ENCODE measurements at places on chromosomes 6 and 20. TPM values are rescaled to one million over a fixed set of nuclear protein-coding genes. Genes with fewer than 3 reads are reported as not detected.
A peak's percentile ranks its signal among the peaks of the same experiment; 100 is the strongest.

- peaks cover 13% of the 10 kb centered on the region for H3K4me1 ChIP-seq
- H3K27ac ChIP-seq: no peak overlapping the region
Measured at GRCh38 chr20:49762940-49763766, 49.5 kb upstream of the B4GALT5 start.

UBE2C gene
- 35.6 TPM for polyA plus RNA-seq

- H3K36me3 ChIP-seq: peaks cover 3% of the 10 kb centered on the region
- no peaks in the 10 kb centered on the region for H3K27me3 ChIP-seq
- no peak for DNase-seq
- no peak overlapping the region for H3K4me3 ChIP-seq
- peaks cover 22% of the 10 kb centered on the region for H3K4me1 ChIP-seq
- no peak overlapping the region for H3K27ac ChIP-seq
Measured at GRCh38 chr20:47572105-47572729, 70.5 kb downstream of the NCOA3 start.

- H3K27me3 ChIP-seq: no peaks in the 10 kb centered on the region
- DNase-seq: no peak
- peak overlapping the region; percentile 76 for H3K27ac ChIP-seq
- peaks cover 13% of the 10 kb centered on the region for H3K4me1 ChIP-seq
Measured at GRCh38 chr20:10863337-10864060, 189.7 kb upstream of the JAG1 start.

- peak overlapping the region; percentile 98 for H3K27ac ChIP-seq
- H3K36me3 ChIP-seq: no peaks in the 10 kb centered on the region
- peaks cover 46% of the 10 kb centered on the region for H3K4me1 ChIP-seq
- no peak for DNase-seq
Measured at GRCh38 chr20:1326031-1326930, 2.7 kb downstream of the SDCBP2 start.

LPA gene
- polyA plus RNA-seq: 0.06 TPM

- no peak for DNase-seq
- H3K27me3 ChIP-seq: no peaks in the 10 kb centered on the region
- H3K4me1 ChIP-seq: no peaks in the 10 kb centered on the region
- no peaks in the 10 kb centered on the region for H3K36me3 ChIP-seq
- no peak overlapping the region for H3K27ac ChIP-seq
- H3K4me3 ChIP-seq: no peak overlapping the region
Measured at GRCh38 chr6:43749461-43749860, 20.6 kb upstream of the VEGFA start.

- no peaks in the 10 kb centered on the region for H3K36me3 ChIP-seq
- no peaks in the 10 kb centered on the region for H3K27me3 ChIP-seq
- DNase-seq: no peak
- no peak overlapping the region for H3K27ac ChIP-seq
Measured at GRCh38 chr6:34538581-34538980, 17.5 kb downstream of the SPDEF start.

DNA sequence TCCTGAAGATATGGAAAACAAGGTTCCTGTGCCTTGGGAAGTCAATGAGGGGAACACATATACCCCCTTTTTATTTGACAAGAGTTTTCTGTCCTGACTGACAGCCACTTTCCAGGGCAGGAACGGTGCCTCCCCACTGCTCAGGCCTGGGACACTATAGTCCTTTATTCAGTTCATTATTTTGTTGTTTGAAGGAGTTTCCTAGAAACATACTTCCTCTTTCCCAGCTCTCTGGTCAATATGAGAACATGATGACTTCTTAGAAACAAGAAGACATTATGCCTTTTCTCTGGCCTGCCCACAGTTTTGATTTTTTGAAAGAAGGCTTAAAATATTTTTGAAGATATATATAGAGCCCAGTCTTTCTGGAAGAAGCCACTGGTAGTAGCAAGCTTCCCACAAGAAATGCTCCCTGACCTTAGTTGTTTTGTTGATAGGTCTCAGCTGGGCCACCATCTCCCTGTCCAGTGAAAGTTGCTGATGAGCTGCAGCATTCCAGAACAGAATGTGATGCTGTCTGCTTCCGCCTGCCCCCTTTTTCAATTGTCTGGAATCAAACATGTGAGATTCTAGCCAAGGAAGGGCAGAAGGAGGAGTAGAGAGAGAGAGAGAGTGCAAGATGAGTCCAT lies 350.0 kb upstream of the PRND start:
- H3K36me3 ChIP-seq: no peaks in the 10 kb centered on the region
- H3K27me3 ChIP-seq: no peaks in the 10 kb centered on the region
- H3K4me1 ChIP-seq: no peaks in the 10 kb centered on the region

GRCh38 chr20:11155156-11155756 lies 481.5 kb upstream of the JAG1 start:
- H3K27ac ChIP-seq: no peak overlapping the region
- no peaks in the 10 kb centered on the region for H3K36me3 ChIP-seq
- no peak overlapping the region for H3K4me3 ChIP-seq
- no peak for DNase-seq
- no peaks in the 10 kb centered on the region for H3K4me1 ChIP-seq

WFDC10B gene
- not detected for polyA plus RNA-seq

RNF39 gene
- polyA plus RNA-seq: 0.75 TPM
